ENCODE measurements at places on chromosomes 7 and 10.

- no peak for DNase-seq
Measured at GRCh38 chr7:25858525-25859411, 293.2 kb upstream of the NFE2L3 start.

GRCh38 chr7:27704422-27705199 lies 35.4 kb upstream of the TAX1BP1 start:
- DNase-seq = no peak

DNA sequence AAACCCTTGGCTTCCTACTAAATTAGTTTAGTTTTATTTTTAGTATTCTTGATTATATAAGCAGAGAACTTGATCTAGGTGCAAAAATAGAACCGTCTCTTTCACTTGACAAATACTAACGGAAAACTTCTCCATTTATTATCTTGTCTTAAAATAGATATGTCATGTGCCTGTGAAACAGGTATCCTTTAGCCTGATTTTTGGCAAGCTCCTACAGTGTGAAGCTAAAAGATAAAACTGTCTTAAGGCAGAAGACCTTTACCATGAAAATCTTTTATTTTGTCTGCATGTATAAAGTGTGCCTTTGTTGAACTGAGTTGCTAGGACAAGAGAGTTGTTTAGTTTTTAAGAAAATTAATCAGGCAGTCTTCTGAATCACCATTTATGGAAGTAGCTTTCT lies 90.6 kb downstream of the CYP51A1 start:
- no peak for DNase-seq

GRCh38 chr7:40694026-40694809 lies 559.4 kb downstream of the SUGCT start:
- DNase-seq = no peak

GRCh38 chr10:61887772-61888171 lies 13.7 kb upstream of the ARID5B start:
- DNase-seq = no peak

DNA sequence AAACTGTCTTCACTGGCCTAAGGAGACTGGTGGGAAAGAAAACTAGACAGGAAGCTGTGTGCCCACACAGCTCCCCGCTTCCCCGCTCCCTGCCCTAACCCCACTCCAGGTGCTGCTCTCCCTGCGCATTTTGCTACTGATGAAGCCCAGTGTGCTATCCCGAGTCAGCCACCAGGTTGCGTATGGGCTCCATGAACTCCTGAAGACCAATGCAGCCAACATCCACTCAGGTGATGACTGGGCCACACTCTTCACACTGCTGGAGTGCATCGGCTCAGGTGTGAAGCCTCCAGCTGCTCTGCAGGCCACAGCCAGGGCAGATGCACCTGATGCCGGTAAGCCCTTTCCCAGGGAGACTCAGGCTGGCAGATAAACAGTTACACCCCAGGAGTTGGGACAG lies 20.3 kb upstream of the NFKB2 start:
- no peak for DNase-seq

DNA sequence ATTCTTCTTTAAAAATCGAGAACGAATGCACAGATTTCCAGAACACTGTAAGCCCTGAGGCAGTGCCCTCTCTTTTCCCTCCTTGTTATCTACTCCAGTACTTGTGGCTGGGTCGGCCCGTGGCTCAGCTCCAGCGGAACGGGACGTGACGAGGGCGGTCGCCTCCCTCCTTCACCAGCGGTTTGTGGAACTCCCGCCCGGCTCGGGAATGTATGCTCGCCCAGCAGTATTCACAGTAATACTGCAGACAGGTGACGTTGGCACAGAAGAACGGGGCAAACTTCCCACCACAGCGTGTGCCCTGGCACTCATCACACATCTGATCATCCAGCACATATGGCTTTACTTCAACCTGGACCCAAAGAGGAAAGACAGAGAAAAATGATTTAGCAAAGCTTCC lies 128.5 kb downstream of the BTAF1 start:
- no peak for DNase-seq

- DNase-seq = no peak
Measured at GRCh38 chr7:137717811-137718271, 128.9 kb downstream of the DGKI start.

GRCh38 chr7:150580638-150581394 lies 13.6 kb downstream of the GIMAP4 start:
- peak; percentile 75 for DNase-seq

GRCh38 chr7:92813390-92814024 lies 22.9 kb downstream of the CDK6 start:
- no peak for DNase-seq

DNA sequence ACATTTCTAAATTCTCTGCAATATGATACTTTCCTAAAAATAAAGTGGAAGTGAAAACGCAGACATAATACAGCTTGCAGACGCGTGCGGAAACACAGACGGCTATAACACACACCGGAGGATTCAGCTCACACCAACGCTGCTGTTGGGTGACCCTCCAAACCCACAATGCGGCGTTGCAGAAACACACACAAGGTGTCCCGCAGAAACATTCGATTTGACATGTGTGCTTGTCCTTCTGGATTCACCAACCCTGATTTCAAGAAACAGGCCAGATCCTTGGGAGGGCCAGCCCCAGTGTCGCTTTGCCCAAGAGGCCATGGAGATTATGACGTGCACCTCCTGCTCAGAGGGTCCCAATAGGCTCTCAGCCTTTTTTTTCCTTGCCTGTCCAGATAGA lies 136.7 kb upstream of the TCERG1L start:
- DNase-seq = no peak

GRCh38 chr7:81333004-81333403 lies 414.2 kb upstream of the SEMA3C start:
- DNase-seq = no peak

DNA sequence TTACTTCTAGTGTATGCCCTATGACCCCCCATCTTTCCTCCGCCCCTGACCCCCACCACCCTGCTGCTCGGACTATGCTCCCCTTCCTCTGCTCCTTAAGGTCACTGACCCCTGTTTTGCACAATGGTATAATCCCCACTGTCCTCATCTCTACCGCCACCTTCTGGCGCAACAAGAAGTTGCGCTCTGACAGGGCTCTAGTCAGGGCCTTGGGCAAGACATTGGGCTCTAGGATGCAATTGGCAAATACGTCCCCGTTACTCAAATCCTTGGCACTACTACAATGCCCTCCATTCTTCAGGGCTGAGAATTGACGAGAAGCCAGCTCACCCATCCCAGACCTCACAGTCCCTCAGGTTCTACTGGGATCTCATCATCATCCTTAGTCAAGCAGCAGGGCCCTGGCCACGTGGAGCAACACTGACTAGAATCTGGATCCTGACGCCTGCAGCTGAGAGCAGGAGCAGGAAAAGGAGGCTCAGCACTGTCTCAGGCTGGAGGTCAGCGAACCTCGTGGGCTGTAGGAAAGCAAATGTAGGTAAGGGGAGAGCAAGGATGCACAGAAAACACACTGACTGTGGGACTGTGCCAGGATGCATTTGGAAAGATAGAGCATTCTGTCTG lies 10.6 kb downstream of the LRIT2 start:
- DNase-seq = no peak

GRCh38 chr10:126523071-126523470 lies 134.8 kb upstream of the ADAM12 start:
- no peak for DNase-seq
